NCI-H1694 (cell line): ENCODE measurements at places on chromosomes 13 and 19.

DNA sequence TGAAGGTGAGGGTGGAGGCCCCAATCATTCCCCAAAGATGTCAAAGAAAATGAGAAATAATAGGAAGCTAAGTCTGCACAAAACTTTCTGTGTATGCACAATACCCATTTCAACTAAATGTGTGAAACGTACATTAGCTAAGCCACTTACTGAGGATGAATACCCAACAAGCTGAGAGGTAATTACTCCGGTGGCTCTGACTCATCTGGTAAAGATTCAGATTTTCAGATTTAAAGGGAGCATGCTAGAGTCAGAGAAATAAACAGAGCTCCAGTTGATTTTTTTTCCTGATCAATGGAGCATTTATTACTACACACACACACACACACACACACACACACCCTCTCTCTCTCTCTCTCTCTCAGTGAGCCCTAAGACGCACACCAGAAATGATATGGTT, 194.8 kb upstream of the ARGLU1 start:
- no peak for DNase-seq

GRCh38 chr13:23547000-23547590, 23.1 kb upstream of the TNFRSF19 start:
- DNase-seq = no peak

DNA sequence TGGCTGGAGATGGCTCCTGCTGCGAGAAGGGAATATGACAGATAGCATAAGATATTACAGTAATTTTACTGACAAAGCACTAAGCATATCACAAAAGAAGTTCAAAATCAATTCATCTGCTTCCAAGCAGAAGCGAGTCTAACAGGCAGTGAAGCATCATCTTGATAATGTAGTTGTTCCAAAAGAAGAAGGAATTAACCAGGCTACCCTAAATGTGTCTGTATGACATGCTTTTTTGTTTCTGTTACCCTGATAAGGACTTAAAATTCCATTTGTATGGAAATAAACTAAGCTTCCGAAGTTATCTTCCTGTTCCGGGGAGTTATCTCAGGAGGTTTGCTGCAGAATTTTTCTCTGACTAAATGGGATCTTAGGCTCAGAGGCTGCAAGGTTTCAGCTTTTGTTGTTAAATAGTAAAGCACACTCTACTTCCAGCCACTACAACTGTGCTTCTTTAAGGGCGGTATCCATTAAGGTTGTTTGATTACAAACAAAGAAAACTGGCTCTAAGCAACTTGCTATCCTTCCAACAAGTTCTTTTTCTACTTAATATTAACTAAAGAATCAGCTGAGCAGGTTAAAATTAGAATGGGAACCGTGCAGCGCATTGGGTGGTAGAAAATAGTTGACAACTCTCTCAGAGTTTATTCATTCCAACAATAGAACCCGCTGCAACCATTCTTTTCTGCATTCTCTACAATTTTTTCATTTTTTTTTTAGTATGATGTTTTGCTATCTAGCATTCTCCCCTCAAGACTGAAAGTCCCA, 607.3 kb downstream of the UQCRFS1 start:
- no peak for DNase-seq

DNA sequence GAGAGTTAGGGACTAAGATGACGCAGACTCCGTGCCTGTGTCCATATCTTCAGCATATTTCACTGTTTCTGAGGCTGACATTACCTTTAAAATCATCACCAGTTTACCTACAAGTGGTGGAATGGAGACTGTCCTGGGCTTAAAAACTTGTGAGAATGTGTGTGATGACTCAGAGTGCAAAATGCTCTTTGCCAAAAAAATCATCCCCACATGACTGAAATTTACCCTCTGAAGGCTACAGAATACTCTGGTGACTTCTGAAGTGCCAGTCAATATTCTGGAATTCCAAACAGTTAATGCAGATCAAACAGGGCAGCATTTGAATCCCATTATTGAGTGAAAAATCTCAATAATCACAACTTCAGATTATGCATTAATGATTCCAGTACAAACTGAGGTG, 901.4 kb downstream of the EFNB2 start:
- no peak for DNase-seq

- no peak for DNase-seq
Measured at GRCh38 chr13:24153979-24154701, 6.4 kb upstream of the SPATA13 start.

- no peak for DNase-seq
Measured at GRCh38 chr19:55158848-55159749, 1.6 kb upstream of the TNNI3 start.
